ENCODE measurements at places on chromosomes 12 and 14.

DNA sequence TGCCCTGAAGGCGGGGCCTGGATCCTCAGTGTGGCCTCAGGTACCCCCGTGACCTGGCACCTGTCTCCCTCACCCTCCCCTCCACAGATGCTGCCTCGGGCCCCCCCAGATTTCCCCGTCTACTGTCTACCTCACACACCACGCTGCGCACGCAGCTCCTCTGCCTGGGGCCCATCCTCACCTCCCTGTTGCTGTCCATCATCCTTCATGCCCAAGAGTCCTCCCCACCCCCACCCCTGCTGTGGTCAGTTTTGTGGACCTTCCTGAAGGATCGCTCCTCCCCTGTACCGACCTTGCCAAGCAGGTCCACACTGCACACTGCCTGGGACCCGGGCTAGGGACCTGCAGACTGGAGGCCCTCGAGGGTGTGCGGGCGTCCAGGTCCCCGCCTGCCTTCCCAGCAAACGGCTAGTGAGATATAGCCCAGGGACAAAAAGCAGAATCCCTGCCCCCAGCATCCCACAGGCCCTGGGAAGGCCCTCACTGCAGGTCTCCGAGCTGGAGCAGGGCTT, 197.4 kb upstream of the DIO3 start:
- no peak for DNase-seq

DNA sequence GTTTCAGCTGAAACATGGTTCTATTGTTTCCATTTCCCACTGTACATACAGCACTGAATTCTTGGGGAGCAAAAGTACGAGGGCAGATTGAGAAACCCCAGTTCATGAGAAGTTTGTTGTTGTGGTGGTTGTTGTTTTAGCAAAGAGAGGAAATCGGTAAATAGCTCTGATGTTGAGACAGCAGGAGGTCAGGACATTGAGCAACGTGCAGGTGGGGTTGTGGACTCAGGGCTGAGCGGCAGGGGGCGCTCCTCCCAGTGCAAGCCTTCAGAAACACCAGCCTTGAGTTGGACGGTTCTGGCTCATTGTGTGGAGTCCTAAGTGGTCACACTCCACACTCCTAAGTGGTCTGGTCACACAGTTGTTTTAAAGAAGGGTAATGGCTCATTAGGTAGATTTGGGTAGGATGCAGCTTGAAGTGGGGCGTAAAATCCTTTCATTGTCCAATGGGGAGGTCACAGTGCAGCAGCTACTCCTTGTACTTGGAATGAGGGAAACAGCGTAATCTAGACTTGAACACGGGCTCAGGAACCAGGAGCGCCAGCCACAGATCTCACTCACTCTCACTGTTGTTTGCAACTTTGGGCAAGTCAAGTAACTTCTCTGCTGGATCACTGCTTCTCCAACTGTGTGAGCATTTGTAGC, 14.5 kb upstream of the PWP1 start:
- peak; percentile 26 for DNase-seq

DNA sequence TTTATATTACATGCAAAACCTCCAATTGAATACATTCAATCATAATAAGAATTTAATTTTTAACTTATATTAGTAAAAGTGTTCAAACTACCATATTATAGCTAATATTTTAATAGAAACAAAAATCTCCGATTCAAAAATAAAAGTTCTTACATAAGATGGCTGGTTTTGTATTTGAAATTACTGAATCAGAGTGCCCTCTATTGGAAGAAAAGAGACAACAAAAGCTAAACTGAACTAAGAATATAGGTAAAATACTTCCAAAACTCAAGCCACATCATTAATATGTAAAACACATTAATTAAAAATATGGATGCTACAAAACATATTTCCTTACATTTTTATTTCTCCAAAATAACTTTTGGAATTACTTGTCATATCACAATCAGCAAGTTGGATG, 120.3 kb downstream of the GARIN6 start:
- peak; percentile 15 for DNase-seq

DNA sequence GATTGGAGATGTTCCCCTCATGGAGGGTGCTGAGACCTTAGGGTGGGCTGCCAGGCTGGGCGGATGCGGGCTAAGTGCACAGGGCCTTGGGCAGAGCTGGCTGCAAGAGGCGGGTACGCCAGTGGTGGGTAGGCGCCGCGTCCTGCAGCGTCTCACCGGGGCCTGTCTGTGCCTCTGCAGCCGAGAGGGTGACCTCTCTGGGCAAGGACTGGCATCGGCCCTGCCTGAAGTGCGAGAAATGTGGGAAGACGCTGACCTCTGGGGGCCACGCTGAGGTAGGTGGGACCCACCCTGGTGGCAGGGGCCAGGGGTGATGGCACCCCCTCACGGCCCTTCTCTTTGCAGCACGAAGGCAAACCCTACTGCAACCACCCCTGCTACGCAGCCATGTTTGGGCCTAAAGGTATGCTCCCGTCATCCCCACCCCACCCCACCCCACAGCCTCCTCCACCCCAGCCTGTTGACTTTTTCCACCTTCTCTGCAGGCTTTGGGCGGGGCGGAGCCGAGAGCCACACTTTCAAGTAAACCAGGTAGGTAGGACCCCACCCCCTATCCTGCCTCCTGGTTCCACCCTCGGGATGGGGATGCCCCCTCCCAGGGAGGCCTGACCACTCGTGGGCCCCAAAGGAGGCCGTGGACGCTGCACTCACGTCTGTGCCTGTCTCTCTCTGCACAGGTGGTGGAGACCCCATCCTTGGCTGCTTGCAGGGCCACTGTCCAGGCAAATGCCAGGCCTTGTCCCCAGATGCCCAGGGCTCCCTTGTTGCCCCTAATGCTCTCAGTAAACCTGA, 1.5 kb downstream of the CRIP1 start:
- no peak for DNase-seq

- no peak for DNase-seq
These were observed 368.6 kb upstream of the CCDC196 start for GRCh38 chr14:66117600-66117999.

DNA sequence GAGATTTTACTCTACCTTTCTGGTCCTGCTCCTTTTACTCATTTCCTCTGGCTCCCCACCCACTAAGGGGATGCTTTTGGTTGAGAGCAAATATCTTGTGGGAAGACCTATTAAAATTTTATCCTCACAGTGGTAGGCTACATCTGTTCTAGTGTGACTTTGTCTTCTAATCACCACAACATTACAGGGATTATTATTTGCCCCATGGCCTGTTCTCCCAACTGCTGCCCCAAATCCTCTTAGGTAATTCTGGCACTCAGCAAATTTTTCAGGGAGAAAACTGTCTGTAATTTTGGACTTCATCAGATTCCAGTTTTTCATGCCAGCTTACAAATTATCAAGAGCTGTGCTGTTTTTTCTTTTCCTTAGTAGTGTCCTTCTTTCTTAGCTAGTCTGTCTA, 172.3 kb downstream of the GPHN start:
- no peak for DNase-seq

GRCh38 chr12:2225696-2226095, 172.9 kb downstream of the CACNA1C start:
- DNase-seq: no peak

DNA sequence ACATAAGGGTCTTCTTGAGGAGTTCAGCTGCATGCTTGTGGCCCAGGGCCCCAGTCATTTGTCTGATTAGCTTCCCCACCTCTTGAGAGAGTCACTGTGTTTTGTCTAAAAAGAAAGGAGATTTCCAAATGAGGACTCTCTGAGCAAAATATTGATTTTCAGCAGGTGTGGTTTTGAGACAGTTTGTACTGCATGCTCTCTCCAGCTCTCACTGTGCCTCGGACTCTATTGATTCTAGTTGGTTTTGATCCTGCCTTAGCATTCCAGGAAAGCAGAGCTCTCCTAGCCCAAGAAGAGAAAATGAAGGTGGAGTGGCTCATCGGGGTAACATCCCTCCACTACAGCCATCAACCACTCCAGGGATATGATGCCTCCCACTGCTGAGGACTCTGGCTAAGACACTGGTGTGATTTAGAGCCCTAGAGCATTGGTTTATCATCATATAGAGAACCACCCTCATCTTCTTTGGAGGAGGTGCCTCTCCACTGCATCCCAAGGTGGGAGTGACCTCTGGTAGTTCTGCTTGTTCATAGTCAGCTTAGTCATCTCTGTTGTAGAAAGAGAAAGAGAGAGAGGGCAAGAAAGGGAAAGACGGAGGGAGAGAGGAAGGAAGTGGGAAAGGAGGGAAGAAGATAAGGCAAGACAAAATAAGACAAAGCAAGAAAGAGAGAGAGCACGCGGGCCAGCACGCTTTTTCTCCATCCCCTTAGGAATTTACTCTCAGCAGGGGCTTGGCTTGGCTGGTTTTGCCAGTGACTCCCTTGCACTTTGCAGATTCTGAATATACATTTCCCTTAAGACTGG, 365.6 kb downstream of the DPF3 start:
- peak; percentile 64 for DNase-seq

GRCh38 chr12:132084621-132085290, 59.4 kb downstream of the DDX51 start:
- peak; percentile 56 for DNase-seq

DNA sequence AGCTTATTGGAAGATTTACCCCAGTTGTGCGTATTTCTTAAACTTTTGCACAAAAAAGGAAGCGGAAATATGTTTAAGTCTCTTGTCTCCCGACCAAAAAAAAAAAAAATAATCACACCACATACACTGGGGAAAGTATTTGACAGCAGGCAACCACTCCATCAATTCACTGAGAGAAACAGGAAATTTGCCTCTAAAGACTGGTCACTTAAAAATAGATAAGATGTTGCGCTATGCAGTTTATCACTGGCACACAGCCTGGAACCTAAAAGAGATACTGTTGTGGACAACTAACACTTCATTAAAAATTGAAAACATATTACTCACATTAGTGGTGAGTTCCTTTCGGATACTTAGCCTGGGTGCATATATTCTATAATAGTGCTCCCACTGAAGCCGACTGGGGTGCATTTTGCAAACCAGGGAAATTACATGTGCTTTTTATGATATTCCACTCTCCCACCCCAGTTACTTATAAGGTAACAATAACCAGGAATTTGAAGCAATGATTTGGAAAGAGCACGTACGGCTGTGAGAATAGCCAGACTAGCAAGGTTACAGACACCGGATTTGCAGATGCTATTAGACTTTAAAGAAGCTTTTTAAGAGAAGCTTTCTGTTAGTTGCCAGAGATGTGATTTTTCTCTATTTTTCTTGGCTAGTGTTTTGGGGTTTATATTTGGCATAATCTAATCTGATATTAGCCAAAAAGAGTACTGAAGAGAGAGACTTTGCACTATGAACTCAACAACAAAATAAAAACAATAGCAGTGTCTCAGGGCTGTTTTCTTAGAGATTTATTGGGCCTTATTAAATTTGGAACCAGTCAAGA, 311.5 kb downstream of the NOVA1 start:
- no peak for DNase-seq

DNA sequence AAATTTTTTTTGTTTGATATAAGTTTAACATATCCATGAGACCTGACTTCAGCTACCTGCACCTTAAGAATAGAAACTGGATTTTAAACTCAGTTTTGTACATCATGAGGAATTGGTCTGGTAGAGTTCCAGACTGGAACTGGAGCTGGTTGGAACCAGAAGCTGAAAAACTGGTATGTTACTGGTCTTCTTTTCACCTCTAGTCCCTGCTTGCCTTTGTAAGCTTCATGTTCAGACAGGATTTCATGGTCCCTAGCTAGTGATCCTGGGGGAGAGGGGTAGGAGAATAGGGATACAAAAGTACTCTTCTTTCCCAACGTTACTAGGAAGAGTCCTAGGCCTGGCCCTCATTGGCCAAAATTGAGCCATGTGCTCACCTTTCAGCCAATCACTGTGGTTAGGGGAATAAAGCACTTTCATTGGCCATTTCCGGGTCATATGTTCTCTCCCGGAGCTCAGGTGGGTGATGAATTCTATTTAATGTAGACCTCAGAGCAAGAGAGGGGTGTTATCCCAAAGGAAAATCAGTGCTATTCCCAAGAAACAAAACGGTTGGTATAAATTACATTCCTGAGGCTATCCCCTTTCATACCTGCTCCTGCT, 36.9 kb upstream of the APPL2 start:
- no peak for DNase-seq

DNA sequence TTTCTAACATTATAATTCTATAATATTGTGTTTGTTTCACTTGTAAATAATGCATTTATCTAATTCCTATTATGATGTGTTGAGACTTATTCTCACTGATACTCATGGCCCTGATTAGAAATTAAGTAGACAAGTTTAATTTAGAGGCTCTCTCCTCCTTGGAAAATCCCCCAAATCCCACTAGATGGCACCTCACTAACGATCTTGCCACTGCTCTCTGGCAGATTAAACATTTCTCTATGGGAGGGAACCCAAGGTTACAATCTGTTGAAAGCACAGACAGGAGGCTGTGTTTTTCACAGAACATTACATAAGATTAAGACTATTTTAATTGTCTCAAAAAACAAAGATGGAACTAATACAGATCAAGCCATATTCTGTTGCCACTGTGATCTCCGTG, 318.7 kb downstream of the LRFN5 start:
- no peak for DNase-seq

- DNase-seq: peak; percentile 29
These were observed 46.9 kb upstream of the IGF1 start for GRCh38 chr12:102527171-102527720.

DNA sequence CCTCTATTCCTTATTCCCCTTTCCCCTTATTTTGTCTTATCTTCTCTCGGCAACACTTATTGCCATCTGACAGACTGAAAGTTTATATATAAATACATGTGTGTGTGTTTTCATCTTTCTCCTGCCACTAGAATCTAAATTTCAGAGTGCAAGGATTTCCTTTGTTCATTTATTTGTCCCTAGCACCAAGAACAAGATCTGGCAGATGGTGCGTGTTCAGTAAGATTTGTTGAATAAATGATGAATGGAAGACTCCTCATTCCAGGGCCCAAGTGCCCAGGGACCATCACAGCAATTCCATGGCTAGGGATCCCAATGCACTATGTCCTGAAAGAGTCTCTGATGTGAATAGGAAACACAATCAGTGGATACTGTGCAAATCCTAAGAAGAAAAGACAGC, 97.9 kb upstream of the EEA1 start:
- no peak for DNase-seq

DNA sequence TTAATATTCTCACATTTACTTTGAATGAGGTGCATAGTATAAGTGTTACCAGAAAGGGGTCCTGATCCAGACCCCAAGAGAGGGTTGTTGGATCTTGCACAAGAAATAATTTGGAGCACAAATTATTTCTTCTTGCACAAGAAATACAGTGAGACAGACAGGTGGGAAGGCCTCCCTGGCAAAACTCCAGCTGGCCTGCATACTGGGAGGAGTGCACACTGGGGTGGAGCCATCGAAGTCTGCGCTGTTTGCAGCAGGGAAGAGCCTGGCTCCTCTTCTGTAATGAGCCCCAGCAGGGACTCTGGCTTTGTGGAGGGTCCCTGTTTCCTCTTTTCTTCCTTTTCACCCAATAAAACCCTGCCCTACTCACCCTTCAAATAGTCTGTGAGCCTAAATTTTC, 141.6 kb downstream of the GLT1D1 start:
- DNase-seq: no peak
